ENCODE measurements at places on chromosomes 7 and 10. TPM values are rescaled to one million over a fixed set of nuclear protein-coding genes. Genes with fewer than 3 reads are reported as not detected.

GRCh38 chr10:47240173-47240572 lies 59.8 kb upstream of the GDF10 start:
- DNase-seq = no peak

DNA sequence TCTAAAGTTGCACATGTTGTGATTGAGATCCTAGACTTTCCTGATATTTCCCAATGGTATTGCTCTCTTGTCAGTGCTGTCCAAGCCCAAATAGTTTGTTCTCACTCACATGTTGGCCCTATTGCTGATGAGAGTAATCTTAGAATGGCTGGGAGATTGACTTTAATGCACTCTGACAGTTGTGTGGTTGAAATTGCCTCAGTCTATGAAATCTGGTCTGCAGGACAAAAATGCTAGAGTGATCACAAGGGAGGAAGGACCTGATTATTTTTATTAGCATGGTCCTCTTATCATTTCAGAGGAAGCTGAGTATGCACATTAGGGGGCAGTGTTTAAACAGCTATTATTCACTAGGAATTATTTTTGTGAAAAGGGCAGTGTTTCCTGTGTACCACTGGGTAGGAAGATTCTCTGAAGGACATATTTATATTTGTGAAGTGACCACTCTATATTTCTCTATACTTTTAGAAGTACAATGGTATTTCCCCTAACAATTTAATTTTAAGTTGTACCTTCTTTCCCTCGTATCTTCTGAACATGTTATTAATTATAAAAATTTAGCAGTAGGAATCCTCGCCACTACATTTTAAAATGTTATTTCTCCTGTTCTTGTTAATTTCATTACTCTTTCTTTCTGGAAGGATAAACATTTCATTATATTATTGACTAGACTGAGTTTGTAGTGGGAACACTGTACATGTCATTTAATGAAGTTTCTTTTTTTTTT lies 64.4 kb downstream of the SUGCT start:
- DNase-seq = no peak

GRCh38 chr7:142632271-142633134 lies 116.8 kb upstream of the PRSS1 start:
- peak; percentile 85 for DNase-seq

DNA sequence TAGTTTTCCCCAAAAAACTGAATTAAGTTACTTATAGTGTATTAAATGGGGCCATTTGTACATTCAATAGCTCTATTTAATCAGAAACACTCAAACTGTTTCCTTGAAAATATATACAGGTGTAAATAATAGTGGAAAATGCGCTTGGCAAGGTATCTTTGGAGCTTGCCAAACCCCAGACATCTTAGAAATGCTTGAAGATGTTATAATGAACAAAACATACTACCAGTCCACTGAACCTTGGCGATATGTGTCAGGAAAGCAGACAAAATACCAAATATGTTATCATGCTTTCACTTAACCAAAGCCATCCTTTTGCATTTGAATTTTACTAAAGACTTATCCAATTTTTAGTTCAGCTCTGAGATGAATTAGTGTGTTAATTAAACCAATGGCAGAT lies 352.7 kb upstream of the SEMA3A start:
- no peak for DNase-seq

GRCh38 chr10:83932245-83932644 lies 207.1 kb upstream of the GHITM start:
- no peak for DNase-seq

- no peak for DNase-seq
Measured at GRCh38 chr7:128914566-128915151, 4.2 kb upstream of the KCP start.

GRCh38 chr10:72353028-72353964 lies 1.4 kb downstream of the DNAJB12 start:
- DNase-seq = peak; percentile 47

GRCh38 chr7:112067200-112067599 lies 139.0 kb downstream of the DOCK4 start:
- DNase-seq = no peak

- DNase-seq = no peak
Measured at GRCh38 chr10:26334232-26334931, 103.8 kb upstream of the APBB1IP start.

DNA sequence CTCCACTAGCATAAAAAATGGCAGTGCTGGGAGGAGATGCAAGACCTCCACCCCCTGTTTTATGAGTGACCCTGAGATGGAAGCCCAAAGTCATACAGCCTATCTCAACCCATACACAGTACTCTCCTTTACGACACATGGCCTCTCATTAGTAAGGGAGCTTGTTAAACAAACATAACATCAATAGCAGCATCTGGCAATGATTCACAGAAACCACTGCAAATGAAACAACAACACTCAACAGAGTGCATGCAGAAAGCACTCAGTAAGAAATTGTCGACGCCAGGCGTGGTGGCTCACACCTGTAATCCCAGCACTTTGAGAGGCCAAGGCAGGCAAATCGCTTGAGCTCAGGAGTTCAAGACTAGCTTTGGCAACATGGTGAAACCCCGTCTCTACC lies 27.5 kb upstream of the FIGNL1 start:
- DNase-seq = no peak

- no peak for DNase-seq
Measured at GRCh38 chr7:130151591-130152492, 53.4 kb downstream of the TMEM209 start.

DNA sequence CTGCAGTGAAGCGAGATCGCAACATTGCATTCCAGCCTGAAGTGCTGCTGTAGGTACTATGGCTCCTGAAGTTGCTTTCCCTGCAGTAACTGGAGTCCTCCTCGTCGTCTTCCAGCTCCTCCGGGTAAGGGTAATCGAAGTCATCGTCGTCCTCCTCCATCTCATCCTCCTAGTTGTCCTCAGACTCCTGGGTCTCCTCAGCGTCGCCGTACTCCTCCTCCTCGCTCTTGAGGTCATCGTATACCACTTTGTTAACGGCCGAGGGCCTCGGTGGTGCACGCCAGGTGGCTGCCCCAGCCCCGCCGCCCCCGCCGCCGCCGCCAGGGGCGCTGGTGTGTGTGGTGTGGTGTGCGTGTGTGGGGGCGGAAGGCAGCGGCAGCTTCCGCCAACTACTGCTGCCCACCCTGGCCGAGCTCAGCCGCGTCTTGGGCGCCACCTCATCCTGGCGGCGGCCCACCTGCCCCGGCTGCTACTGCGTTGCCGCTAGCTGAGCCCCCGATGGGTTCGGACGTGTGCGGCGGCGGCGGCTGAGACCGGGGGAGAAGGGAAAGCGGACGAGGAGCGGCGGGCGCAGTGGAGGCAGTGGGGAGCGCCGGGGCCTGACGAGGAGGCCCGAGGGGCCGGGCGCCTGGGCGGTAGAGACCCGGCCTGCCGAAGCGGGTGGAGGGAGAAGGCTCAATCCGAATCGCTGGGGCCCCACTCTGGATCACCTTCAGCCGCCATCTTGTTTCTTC lies 11.8 kb upstream of the ACBD5 start:
- peak; percentile 83 for DNase-seq

- DNase-seq = no peak
Measured at GRCh38 chr10:1464881-1465417, 272.4 kb downstream of the ADARB2 start.

GRCh38 chr10:110694820-110695538 lies 50.8 kb downstream of the RBM20 start:
- DNase-seq = no peak

GRCh38 chr7:27872356-27873275 lies 132.7 kb downstream of the TAX1BP1 start:
- DNase-seq = no peak

The OR2A5 gene
- not detected for total RNA-seq

The IGFBP3 gene
- total RNA-seq = 0.22 TPM

The GPR146 gene
- total RNA-seq = 2.6 TPM

The LRGUK gene
- 0.13 TPM for total RNA-seq

The GRID1 gene
- 7.1 TPM for total RNA-seq

The SPDYE6 gene
- total RNA-seq = not detected

The PAXIP1 gene
- 28.4 TPM for total RNA-seq
